ENCODE measurements at places on chromosomes 16 and 17.

DNA sequence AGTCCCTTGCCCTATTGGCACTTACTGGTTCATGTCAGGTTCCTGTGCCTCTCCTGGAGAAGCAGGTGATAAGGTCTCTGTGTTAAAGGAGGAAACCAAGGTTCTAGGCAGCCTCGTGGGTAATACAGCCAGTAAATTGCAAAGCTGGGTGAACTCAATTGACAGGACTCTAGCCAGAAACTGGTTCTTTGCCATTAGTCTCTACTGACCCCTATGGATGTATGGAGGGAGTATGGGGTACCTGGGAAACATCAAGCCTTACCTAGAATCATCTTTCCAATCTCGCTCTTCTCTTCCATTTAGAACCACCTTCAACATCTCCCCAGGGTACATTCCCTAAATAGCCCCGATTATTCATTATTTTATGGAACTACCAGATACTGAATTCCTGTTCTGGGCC lies 169.3 kb downstream of the CDH13 start:
- DNase-seq, result no peak

GRCh38 chr17:44932787-44933097 lies 14.8 kb downstream of the KIF18B start:
- no peak for DNase-seq

- DNase-seq, result no peak
Observed at GRCh38 chr16:53960954-53961616, 257.1 kb downstream of the FTO start.

GRCh38 chr17:2176499-2177169 lies 121.7 kb downstream of the HIC1 start:
- no peak for DNase-seq

GRCh38 chr17:79131701-79132100 lies 57.1 kb downstream of the ENGASE start:
- no peak for DNase-seq

Measured in mucosa of descending colon (tissue), 3 donors.